ENCODE measurements at places on chromosomes 6 and 20.

DNA sequence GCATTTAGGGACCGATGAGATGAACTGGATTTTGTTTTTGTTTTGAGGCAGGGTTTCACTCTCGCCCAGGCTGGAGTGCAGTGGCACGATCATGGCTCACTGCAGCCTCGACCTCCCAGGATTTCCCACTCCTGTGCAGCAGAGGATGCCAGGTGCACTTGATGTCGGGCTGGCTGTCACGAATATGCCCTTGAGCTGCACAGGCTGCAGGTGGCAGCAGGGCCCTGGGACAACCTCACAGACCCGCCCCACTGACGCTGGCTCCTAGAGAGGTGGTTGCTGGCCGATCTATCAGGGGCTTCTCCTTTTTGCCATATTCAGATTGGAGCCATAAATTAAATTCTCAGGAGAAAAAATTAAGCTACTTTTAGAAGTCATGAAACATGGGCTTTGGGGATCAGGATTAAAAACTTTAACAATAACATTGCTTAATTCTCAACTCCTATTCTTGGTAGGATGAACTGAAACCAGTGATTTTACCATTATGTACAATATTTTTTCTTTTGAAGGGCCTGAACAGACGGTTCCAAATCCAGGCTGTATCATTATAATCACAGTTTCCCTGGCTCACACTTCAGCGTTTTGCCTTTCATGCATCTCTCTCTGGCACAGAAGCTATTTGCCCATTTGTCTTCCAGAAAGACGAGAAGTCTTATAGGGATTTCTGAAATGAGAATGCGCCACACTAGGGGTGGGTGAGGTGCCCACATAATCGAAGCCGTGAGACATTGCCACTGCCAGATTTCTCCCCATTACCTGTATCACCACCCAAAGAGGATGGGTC lies 32.4 kb downstream of the NQO2 start:
- H3K27ac ChIP-seq, result no peak overlapping the region
- H3K27me3 ChIP-seq, result no peaks in the 10 kb centered on the region
- H3K4me3 ChIP-seq, result no peak overlapping the region
- DNase-seq, result no peak
- H3K36me3 ChIP-seq, result no peaks in the 10 kb centered on the region

DNA sequence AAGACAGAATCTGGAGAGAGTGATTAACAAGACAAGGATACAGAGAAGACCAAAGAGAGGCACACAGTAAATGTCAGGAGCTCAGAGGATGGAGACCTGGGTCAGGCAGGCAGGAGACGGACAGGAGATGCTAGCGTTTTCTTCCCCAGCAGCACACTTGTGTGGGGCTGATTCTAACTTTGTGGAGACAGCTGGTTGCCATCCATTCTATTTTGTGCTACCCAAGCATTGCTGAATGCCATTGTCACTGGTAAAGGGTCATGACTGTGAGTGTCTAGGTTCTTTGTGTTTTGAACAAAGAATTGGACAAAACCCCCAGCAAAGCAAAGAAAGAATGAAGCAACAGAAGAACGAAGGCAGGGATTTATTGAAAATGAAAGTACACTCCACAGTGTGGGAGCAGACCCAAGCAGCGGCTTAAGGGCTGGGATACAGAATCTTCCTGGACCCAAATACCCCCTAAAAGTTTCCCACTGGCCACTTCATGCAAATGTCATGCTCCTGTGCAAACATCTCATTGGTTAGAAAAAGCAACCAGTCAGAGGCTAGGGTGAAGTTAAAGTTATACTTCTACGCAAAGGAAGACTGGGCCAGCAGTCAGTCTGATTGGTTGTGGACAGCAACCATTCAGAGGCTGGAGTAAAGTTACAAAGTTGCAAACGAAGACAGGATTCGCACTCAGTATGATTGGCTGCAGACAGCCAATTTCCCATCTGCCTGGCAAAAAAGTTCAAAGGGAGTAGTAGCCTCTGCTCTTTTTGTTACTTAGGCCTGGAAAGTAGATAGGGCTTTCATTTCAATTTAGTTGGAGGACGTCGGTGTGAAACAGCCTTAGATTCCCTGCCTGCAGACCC lies 17.5 kb downstream of the PTK7 start:
- no peak for DNase-seq
- H3K4me1 ChIP-seq, result peaks cover 35% of the 10 kb centered on the region
- H3K36me3 ChIP-seq, result no peaks in the 10 kb centered on the region
- H3K27ac ChIP-seq, result no peak overlapping the region
- no peaks in the 10 kb centered on the region for H3K27me3 ChIP-seq
- no peak overlapping the region for H3K4me3 ChIP-seq

DNA sequence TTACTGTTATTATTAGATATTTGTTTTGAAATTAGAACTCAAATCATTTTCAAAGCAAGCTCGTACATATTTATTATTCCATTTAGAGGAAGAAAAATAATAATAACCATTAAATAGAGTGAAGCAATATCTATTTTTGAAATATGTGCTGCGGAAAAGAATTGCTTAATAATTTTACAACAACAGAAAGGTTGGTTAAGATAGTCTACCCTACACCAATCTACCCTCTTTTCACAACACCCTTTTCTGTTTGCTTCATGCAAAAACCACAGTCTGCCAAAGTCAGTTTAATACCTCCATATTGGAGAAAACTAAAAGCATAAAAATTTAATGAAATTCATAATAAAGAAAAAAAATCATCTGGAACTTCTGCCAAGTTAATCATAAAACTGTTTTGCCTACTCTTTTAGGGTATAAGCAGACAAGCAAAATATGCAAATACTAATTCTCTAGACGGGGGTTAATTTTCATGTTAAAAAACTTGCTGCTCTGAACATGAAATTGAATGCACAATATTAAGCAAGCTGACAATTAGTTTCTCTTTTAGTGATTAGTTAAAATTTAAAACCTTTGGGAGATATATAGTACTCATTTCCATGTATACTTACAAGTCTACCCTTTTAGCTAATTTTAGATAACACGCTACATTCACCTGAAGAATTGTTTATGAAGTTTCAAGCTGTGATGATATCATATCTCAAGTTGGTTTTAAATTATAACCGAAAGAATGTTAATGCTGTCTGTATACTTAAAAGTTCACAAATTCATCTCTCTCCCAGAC lies 100.2 kb downstream of the AHI1 start:
- H3K36me3 ChIP-seq, result no peaks in the 10 kb centered on the region
- no peaks in the 10 kb centered on the region for H3K4me1 ChIP-seq
- DNase-seq, result no peak
- no peaks in the 10 kb centered on the region for H3K27me3 ChIP-seq
- no peak overlapping the region for H3K4me3 ChIP-seq
- H3K27ac ChIP-seq, result no peak overlapping the region

DNA sequence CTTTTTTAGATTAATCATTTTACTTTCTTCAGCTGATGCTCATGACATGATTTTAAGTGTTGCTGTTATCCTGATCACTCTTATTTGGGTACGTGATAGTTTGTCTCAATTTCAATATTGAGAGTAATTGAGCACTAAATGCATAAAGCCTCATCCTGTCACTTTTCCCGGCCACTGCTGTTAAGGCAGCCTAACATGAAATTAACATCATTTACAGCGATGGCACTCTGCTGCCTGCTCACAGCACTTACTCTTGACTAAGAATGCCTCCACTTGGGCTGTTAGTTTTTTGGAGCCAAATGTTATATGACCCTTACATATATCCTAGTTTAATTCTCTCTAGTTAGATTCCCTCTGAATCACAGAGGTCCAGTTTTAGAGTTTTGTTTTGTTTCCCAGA lies 107.3 kb downstream of the SLX4IP start:
- H3K36me3 ChIP-seq, result no peaks in the 10 kb centered on the region
- no peak overlapping the region for H3K27ac ChIP-seq
- no peaks in the 10 kb centered on the region for H3K27me3 ChIP-seq

DNA sequence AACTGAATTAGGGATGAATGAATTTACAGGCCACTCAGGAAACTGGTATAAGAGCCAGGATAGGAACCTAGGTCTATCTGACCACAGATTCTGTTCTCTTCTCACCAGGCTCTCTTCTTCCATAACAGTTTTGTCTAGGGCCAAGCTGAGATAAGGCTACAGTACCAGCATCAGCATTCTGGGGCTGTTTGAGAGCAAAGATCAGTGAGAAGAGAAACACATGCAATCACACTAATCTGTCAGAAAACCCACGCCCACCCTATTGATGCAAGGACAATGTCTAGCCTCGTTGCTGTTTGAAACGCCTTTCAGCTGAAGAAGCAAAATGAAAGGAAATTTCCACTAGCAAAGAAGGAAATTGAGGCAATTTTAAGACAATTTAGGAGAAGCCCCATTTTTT lies 137.7 kb downstream of the LCA5 start:
- no peak for DNase-seq
- no peak overlapping the region for H3K27ac ChIP-seq
- no peaks in the 10 kb centered on the region for H3K4me1 ChIP-seq
- H3K36me3 ChIP-seq, result no peaks in the 10 kb centered on the region
- no peak overlapping the region for H3K4me3 ChIP-seq

DNA sequence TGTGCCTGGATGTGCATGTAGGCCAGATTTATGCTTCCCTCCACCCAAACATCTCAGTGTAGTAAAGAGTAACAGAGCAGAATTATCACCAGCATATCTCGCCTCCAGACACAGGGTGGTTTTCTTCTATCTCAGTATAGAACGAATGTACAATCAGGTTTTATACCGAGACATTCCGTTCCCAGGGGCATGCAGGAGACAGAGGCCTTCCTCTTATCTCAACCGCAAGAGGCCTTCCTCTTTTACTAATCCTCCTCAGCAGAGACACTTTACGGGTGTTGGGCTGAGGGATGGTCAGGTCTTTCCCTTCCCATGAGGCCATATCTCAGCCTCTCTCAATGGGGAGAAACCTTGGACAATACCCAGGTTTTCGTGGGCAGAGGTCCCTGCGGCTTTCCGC lies 36.4 kb upstream of the MC3R start:
- H3K36me3 ChIP-seq, result no peaks in the 10 kb centered on the region
- no peaks in the 10 kb centered on the region for H3K4me1 ChIP-seq
